ENCODE measurements at places on chromosomes 6 and 20. TPM values are rescaled to one million over a fixed set of nuclear protein-coding genes. Genes with fewer than 3 reads are reported as not detected.

The CST5 gene
- total RNA-seq, result not detected

The VSX1 gene
- not detected for total RNA-seq

The KCNK17 gene
- total RNA-seq, result not detected

The LAMP5 gene
- total RNA-seq, result under 0.01 TPM

The SLC17A3 gene
- total RNA-seq, result not detected

The ORC3 gene
- 30.2 TPM for total RNA-seq

The CD109 gene
- total RNA-seq, result 44.8 TPM

The IL17A gene
- total RNA-seq, result not detected

The MTCH1 gene
- 238 TPM for total RNA-seq

The HAO1 gene
- total RNA-seq, result not detected

The CALHM4 gene
- total RNA-seq, result not detected

The TCP11 gene
- 0.25 TPM for total RNA-seq
